ENCODE measurements at places on chromosomes 13 and 19.

GRCh38 chr19:17841810-17842662 is 5.7 kb downstream of the JAK3 start:
- peak; percentile 77 for DNase-seq

DNA sequence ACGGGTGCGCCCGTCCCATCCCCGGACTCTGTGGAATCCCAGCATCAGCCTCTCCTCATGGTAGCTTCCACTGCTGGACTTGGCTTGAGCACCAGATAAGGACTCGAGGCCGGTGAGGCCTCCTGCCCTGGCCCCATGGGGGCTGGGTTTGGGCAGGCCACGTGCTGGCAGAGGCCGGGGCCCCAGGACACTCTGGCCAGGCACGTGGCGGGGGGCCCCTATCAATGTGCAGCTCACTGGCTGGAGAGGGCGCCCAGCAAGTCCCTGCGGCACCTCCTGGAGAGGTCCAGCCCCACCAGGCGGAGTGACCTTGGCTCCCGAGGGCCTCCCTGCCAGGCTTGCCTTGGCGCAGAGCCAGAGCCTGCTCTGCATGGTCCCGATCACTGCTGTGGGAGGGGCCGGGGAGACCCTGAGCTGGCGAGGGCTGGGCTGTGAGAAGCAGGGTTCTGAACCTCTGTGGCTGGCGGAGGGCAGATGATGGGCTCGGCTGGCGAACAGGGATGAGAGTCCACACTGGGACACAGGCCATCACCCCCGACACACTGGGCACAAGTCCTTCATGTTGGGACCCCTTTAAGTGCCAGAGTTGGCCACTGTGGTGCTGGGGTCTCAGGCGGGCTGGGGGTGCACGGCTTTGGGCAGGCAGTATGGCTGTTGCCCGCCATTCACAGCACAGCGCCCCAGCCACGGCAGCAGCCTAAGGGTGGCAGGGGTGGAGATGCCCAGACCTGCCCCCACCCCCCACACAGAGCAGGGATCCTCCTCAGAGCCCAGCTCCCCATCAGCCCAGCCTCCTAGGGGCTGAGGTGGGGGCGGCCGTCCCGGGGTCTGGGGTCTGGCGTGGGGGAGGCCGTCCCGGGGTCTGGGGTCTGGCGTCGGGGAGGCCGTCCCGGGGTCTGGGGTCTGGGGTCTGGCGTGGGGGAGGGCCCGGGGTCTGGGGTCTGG is 19.1 kb downstream of the CEBPG start:
- no peak for DNase-seq

DNA sequence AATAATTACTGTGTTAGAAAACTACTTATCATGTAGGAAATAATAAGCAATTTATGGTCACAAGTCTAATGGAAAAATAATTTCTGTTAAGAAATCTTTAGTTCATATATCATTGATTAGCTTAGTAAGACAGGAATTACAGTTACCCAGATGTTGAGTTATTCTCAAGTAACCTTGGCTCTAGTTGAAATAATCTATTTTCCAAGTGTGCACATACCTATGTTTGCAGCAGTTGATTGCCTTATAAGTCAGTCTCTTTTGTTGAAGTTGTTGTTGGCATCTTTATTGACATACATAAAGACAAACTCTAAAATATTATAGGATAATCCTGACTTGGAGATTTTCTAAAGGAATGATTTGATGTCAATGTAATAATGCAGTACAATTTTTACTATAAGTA is 511.4 kb upstream of the KLF12 start:
- no peak for DNase-seq

GRCh38 chr19:1929021-1929742 is 11.8 kb upstream of the CSNK1G2 start:
- peak; percentile 51 for DNase-seq

GRCh38 chr13:90751026-90751425 is 596.5 kb upstream of the MIR17HG start:
- DNase-seq = no peak

- DNase-seq = no peak
Measured at GRCh38 chr13:23357349-23357748, 76.2 kb downstream of the SACS start.

GRCh38 chr13:98719527-98720250 is 32.8 kb downstream of the SLC15A1 start:
- peak; percentile 41 for DNase-seq

DNA sequence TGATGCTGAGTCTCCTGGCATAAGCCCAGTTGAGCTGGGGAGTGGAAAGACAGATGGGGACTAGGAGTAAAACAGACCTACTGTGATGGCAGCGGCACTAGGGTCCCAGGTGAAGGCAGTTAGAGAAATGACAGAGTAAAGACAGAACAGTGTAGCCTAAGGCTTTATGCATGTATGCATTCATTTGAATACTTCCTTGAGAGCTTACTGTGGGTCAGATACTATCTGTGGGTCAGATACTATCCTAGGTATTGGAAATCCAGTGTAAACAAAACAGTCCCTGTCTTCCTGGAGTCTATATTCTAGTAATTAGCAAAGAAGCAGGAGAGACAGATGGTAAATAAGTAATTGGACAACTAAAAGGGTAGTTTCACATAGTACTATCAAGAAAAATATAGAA is 73.7 kb upstream of the LRCH1 start:
- no peak for DNase-seq

- no peak for DNase-seq
Measured at GRCh38 chr13:27919934-27920676, at the start of gene PDX1. Gene PDX1 (plus strand): TSS chr13:27920000. CDS start chr13:27920139, 139 bp downstream.

GRCh38 chr13:25951831-25952230 is 100.0 kb downstream of the SHISA2 start:
- no peak for DNase-seq

GRCh38 chr13:48333976-48334375 is 30.4 kb downstream of the RB1 start:
- DNase-seq = no peak

DNA sequence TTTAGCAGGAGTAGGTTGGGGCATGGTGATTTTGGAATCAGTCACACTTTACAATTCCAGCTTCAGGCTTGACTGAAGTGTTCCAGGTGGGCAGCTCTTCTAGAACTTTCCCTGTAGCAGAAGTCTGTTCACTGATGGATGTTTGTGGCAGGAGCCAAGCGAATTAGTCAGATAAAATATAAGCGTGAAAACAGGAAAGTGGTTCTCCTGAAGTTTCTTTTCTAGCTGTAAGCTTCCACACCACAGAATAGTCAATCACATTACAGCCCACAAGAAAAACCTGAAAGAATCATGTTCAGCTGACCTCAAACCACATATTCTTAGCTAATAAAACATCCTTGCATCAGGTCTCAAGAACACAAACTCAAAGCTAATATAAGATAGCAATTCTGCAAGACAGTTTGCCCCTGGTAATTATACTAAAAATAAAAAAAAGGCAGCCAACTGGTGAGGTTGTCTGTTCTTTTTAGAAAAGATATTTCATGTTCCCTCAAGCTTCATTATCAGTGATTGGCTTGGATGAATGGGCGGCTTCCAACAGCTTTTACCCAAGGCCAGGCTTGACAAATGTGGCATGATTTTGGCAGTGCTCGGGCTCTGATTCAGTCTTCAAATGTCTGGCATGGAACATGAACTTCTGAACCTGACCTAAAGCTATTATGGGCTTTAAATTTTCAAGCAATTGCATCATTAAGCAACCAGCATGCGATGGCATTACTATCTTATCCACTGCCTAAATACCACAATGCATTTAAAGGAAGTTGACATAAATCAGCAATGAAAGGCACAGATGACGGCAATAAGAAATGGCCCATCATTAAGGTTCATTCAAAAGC is 136.8 kb downstream of the DCLK1 start:
- DNase-seq = peak; percentile 73

- no peak for DNase-seq
Measured at GRCh38 chr19:51324167-51324481, 12.7 kb downstream of the IGLON5 start.

DNA sequence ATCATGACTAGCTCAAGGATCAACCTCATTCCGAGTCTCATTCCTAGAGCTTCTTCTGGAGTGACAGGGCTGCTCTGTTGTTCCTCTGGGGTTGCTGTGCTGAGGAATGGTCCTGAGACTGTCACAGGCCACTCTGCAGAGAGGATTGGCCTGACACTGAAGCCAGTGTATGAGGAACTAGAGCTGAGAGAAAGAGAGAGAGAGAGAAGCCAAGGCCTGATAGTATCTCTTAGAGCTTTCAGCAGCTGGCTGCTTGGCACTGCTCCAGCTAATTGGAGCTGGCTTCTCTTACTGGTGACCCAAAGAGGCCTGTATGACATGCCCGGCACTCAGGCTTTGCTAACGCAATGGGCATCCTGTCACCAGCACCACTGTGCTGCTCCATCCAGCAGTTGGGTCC is 73.4 kb upstream of the FLT1 start:
- DNase-seq = no peak

DNA sequence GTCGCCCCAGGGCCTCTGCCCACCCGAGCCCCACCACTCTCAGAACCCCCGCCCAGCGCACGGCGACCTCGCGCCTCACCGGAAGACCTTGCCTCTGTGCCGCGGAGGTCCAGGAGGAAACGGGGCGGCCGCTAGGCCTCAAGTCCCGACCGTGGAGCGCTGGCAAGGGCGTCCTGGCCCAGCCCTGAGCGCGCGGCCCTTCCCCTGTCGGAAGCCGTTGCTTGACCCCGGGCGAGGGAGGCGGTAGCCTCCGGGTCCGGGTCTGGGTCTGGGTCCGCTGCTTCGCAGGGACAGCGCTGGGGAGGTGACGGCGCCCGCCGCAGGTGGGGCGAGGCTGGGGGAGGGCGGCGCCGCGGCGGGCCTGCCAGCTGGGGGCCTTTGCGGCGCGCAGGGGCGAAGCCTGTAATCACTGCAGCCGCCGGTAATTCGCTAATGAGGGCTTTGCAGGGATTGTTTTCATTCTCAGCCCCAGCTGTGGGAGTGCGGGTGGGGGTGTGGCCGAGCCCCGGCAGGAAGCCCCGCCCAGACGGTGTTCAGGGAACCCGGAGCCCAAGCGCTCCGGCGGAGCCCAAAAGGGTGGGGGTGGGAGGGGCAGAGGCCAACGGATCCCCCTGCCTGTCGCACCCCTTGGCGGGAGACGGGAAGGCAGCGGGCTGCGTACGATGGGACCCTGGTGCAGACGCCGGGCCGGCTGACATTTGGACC is 8.6 kb downstream of the C19orf25 start:
- no peak for DNase-seq

DNA sequence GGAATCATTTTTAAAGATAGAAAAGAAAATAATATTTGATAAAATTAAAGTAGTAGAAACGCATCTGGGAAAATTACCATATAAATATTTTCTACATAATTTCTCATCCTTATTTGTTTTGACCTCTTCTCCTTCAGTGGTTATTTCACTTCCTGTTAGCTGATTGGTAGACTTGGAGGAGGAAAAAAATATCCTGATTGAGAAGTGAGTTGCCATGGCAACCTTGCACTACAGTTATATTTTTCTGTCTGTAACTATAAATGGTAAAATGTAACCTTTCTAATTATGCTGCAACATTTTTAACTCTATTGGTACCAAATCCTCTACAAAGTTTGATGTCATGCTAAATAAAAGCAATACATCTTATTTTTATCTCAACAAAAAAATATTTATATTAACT is 45.2 kb downstream of the SCEL start:
- no peak for DNase-seq

- no peak for DNase-seq
Measured at GRCh38 chr13:32737111-32737571, 150.9 kb downstream of the PDS5B start.

- DNase-seq = no peak
Measured at GRCh38 chr13:75345193-75345592, 136.8 kb downstream of the TBC1D4 start.

GRCh38 chr19:1318678-1319471 is 33.2 kb downstream of the EFNA2 start:
- no peak for DNase-seq

DNA sequence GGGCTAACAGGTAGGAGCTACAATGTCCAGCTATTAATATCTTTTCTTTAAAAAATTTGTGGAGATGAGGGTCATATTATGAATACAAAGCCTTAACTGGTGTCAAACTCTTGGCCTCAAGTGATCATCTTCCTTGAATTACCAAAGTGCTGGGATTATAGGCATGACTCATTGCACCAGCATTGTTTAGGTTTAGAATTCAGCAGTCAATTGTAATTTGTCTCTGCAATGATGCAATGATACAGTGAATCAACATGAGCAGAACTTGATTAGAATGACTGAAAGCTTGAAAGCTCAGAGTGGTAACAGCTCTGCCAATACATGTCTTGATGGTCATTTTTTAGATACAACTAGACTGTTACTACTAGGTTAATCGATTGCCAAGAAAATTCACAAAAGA is 752.8 kb upstream of the MIR17HG start:
- no peak for DNase-seq

GRCh38 chr13:84998681-84999080 is 800.5 kb downstream of the SLITRK6 start:
- DNase-seq = no peak

GRCh38 chr13:74024856-74025255 is 109.3 kb downstream of the KLF12 start:
- DNase-seq = no peak

DNA sequence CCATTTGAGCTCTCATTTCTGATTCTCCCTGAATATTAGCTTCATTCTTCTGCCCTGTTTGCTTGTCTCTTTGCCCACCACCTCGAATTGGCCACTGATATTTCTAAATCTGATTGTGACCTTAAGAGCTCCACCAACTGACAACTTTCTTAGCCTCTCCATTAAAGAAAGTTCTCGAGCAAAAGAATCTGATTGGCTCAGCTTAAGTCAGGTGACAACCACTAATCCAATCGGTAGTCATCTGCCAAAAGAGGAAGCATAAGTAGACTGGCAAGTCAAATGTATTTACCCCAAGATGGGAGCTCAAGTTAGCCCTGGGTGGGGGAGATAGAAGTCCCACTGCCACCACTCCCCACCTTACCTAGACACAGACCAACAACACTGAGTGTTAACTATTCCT is 41.5 kb downstream of the NOTCH3 start:
- DNase-seq = no peak

GRCh38 chr13:54593504-54593903 is 1564.9 kb downstream of the OLFM4 start:
- no peak for DNase-seq

- DNase-seq = no peak
Measured at GRCh38 chr13:113747291-113747833, 11.7 kb upstream of the TMEM255B start.

GRCh38 chr19:18414504-18415177 is 4.6 kb upstream of the SSBP4 start:
- DNase-seq = no peak

DNA sequence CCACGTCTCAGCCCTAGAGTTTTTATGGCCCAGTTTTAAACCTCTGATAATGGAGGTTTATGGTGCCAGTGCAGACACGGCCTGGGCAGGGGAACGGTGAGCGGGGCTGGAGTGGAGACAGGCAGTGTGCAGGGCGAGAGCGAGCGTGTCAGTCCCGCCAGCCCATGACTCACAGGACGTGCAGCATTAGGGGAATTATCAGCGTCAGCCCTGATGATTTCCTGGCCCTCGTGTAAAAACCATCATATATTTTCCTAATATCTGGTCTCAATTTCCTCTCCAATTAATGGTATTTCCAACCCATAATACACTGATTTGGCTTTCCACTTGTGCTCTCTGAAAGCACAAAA is 104.6 kb upstream of the VSTM2B start:
- DNase-seq = no peak

GRCh38 chr19:4807188-4807587 is 15.7 kb downstream of the FEM1A start:
- DNase-seq = no peak

GRCh38 chr19:41876847-41877832 is at the start of gene CD79A:
Gene CD79A (plus strand): TSS chr19:41877279. CDS start chr19:41877305, 26 bp downstream.
- no peak for DNase-seq

Data from foreskin melanocyte (primary cell).